Muscle of leg (tissue), 16 donors: ENCODE measurements at places on chromosomes 5 and 9. TPM values are rescaled to one million over a fixed set of nuclear protein-coding genes. Genes with fewer than 3 reads are reported as not detected.

- no peaks in the 10 kb centered on the region for H3K27me3 ChIP-seq
- H3K4me3 ChIP-seq = no peak overlapping the region
- DNase-seq = peak; percentile 37
- H3K36me3 ChIP-seq = no peaks in the 10 kb centered on the region
- H3K4me1 ChIP-seq = peaks cover 24% of the 10 kb centered on the region
Measured at GRCh38 chr5:149007174-149007573, 55.7 kb downstream of the SH3TC2 start.

RAB24 gene
- 15.1 TPM for total RNA-seq

DNA sequence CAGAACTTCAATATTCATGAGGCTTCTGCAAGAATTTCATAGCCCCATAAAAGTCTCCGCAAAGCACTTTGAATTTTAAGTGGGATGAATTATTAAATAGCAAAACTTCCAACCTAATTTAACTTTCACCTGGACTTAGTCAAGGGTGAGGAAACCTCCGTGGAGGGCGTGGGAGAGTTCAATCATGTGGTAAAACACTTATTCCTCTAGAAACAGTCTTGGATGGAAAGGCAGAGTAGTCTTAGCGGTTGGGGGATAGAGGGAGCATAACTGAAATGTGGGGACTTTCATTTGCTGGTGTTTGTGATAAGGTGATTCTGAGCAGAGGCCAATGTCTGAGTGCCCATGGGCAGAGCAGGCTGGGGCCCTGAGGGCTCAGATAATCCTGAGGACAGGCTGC, 241.9 kb downstream of the IRX1 start:
- no peak for DNase-seq
- H3K27me3 ChIP-seq = peaks cover 4% of the 10 kb centered on the region
- no peak overlapping the region for H3K4me3 ChIP-seq
- H3K27ac ChIP-seq = no peak overlapping the region
- no peaks in the 10 kb centered on the region for H3K36me3 ChIP-seq

OCLN gene
- 2.4 TPM for total RNA-seq

DNA sequence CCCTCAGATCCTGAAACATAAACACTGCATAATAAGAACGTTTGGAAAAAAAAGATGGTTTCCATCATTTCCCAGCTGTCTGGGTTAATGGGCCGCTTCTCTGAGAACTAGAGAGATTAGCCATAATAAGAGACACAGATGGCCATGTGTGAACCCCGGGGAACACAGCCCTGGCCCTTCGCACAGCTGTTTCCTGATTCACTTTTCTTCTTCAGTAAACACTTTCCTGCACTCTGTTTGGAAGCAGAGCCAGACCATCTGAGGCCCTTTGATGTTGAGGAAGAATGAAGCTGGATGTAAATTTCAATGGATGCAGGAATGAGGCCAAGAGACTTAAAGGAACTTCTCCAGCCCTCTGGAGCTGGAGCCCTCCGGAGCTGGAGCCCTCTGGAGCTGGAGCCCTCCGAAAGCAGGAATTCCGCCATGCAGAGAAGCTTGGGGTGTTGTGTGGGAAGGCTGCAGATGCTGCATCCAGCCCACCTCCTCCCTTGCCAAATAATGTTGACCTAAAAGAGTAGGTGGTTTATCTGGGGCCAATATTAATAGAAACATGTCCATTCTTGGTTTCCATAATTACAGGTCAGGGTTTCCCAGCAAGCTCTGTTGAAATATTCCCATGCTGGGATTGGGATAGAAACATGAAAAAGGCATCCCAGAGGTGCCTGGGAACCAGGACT, 218.9 kb downstream of the NXNL2 start:
- H3K27ac ChIP-seq = peak overlapping the region; percentile 63
- H3K4me1 ChIP-seq = peaks cover 34% of the 10 kb centered on the region
- H3K27me3 ChIP-seq = no peaks in the 10 kb centered on the region
- no peak overlapping the region for H3K4me3 ChIP-seq
- no peaks in the 10 kb centered on the region for H3K36me3 ChIP-seq
- peak; percentile 99 for DNase-seq

- H3K27ac ChIP-seq = no peak overlapping the region
- no peak overlapping the region for H3K4me3 ChIP-seq
- H3K4me1 ChIP-seq = no peaks in the 10 kb centered on the region
- no peak for DNase-seq
- H3K36me3 ChIP-seq = peaks cover 73% of the 10 kb centered on the region
Measured at GRCh38 chr9:134842321-134842720, 38.3 kb upstream of the FCN2 start.

UNC5A gene
- 0.62 TPM for total RNA-seq

DNA sequence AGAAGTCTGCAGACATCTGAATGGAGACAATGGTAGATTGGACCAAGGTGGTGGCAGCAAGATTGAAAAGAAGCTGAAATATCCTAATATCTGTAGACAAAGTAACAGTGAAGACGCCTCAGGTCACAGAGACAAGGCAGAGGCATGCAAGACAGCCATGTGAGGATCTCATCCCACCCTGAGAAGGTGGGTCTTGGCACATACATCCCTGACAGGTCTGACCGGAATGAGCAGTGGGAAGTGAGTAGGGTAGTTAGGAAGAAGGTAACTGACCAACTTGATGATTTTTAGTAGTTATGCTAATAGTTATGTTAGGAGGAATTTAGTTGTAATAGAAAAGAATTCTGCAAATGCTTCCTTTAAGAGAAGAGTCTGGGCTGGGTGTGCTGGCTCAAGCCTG, 229.6 kb downstream of the NDUFS4 start:
- H3K36me3 ChIP-seq = no peaks in the 10 kb centered on the region
- no peak overlapping the region for H3K4me3 ChIP-seq
- H3K27me3 ChIP-seq = no peaks in the 10 kb centered on the region
- H3K4me1 ChIP-seq = no peaks in the 10 kb centered on the region

DNA sequence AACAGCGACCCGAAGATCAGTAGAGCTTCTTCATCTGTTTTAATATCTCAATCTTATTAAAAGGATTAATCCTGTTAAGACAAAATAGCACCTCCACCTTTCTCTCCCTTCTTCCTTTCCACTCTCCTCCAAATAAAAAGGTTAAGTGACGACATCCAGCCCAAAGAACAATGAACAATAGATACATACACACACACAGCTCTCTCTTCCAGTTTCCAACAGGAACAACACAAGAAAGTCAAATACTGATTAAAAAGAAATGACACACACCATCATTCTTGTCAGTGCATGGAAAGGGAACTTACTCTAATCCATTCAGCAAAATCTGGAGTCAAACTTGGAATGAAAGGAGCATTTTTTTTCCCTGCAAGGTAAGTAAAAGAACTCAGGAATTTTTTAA, 2.8 kb downstream of the ARL15 start:
- H3K36me3 ChIP-seq = no peaks in the 10 kb centered on the region
- peaks cover 7% of the 10 kb centered on the region for H3K4me1 ChIP-seq
- no peak for DNase-seq
- H3K4me3 ChIP-seq = no peak overlapping the region

SPATA31A3 gene
- not detected for total RNA-seq

- peaks cover 8% of the 10 kb centered on the region for H3K27me3 ChIP-seq
- H3K27ac ChIP-seq = no peak overlapping the region
- peaks cover under 1% of the 10 kb centered on the region for H3K4me1 ChIP-seq
- H3K4me3 ChIP-seq = no peak overlapping the region
Measured at GRCh38 chr9:95343725-95344287, 26.3 kb upstream of the FANCC start.

DNA sequence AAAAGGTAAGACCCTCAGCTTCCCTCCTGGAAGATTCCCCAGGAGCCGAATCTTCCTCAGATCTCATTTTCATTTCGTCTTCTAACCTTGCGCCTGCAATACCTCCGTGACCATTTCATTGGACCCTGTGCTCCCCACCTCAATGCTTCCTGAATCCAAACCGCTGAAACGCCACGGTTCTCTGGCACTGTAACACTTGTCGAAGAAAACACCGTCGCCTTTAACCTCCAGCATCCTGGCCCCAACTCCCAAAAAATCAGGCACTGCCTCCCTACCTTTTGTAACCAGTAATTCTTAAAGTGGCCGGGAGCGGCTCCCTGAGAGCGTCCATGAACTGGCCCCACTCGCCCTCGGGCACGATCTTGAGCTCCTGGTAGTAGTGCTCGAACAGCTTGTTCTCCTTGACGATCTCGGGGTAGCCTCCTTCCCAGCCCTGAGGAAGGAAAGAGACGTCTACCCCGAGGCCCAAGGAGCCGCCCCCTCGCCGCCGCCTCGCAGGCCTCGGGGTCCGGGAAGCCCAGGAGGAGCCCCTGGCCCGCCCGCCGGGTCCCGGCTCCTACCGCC, 438 bp downstream of the NSUN2 start:
- H3K36me3 ChIP-seq = peaks cover 27% of the 10 kb centered on the region
- no peaks in the 10 kb centered on the region for H3K27me3 ChIP-seq
- no peak for DNase-seq
- H3K4me3 ChIP-seq = peak overlapping the region; percentile 85
- no peak overlapping the region for H3K27ac ChIP-seq

- peaks cover 19% of the 10 kb centered on the region for H3K4me1 ChIP-seq
- no peak overlapping the region for H3K27ac ChIP-seq
- peaks cover 11% of the 10 kb centered on the region for H3K36me3 ChIP-seq
- DNase-seq = no peak
- H3K4me3 ChIP-seq = no peak overlapping the region
Measured at GRCh38 chr9:81621785-81622259, 67.5 kb downstream of the TLE1 start.
